ENCODE measurements at places on chromosomes 4 and X.

DNA sequence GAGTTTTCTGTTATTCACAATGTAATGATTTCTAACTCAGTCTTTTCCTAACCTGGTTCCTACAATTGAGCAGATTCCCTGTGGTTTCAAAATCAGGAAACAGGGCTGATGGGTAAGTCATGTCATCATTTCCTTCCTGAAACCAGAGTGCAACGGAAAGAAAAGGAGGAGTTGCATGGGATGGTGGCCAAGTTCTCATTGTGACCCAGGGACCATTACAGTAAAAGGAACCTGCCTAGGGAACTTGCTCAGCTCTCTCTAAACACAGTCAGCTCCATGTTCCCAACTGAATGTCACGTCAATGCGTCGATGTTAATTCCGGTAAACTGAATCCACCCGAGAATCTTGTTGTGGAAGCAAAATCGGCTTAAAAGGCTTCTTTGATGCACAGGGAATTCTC, 51.2 kb downstream of the LGI2 start:
- DNase-seq = peak; percentile 8

DNA sequence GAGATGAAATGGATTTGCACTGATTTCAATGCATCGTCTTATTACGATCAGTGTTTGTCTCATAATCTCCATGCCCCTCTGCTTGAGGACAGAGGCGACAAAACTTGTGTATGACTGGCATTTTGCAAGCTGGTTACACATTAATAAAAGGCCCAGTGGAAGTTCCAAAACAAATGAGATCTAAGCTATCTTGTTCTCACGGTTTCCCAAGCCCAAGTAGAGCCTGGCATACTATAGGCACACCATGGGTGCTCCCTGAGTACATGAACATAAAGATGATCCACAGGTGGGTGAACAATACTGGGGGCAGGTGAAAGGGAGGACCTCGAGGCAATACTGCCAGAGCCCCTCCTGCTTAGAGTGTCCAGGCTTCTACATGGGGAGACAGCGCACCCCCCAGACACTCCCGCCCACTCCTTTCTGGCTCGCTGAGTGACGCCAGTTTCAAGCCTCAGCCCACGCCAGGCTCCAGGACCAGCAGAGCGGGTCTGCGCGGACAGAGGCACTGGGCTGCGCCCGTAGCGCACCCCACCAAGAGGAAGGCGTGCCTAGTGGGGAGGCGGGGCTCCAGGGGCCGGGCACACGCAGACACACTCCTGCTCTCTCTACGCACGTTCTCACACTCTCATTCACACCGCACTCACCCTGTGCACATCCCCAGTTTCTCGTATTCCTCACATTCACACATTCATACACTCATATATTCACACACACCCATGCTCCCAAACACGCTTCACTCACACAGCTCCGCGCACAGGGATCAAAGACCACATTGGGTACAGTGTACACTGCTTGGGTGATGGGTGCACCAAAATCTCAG, 8.9 kb upstream of the GSX2 start:
- DNase-seq = no peak

DNA sequence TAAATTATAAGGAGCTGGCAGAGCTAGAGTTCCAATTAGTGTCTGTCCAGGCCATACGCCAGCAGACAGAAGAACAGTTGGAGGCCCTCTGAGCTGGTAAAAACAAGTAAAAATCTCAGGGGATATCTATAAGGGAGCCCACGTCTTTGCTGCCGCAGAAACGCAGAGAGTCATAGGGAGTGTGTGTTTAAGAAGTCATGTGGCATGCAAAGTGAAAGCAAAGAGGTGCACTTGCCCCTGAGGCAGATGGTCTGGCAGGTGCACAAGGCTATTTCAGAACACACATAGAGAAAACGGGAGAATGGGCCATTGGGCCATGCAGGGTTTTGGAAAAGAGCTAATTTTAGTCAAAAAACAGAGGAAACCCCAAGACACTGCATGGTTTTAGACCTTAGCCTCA, 92.7 kb downstream of the NAP1L3 start:
- peak; percentile 2 for DNase-seq

GRCh38 chr4:119139822-119140252, 4.2 kb downstream of the MYOZ2 start:
- DNase-seq = no peak

- no peak for DNase-seq
Observed at GRCh38 chr4:34158878-34159277, 2085.4 kb downstream of the ARAP2 start.

GRCh38 chrX:38205039-38205438, 15.6 kb downstream of the SRPX start:
- no peak for DNase-seq

DNA sequence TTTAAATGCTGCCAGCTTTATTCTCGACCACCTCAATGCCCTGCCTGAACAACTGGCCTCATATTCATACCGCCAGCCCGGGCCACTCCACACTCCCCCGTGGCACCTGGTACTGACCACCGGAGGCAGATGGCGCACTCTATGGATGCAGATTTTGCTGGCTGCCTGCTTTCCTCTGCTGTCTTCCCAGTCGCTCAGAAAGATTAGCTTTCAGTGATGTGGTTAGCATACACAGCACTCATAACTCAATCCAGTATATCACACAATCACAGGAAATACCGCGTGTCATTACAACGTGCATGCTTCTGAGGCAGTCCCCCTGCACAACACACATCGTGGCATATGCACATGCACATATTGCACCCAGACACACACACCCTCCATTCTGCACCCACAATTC, 147.2 kb upstream of the BCOR start:
- no peak for DNase-seq

GRCh38 chrX:13283950-13284546, 35.8 kb downstream of the ATXN3L start:
- no peak for DNase-seq

DNA sequence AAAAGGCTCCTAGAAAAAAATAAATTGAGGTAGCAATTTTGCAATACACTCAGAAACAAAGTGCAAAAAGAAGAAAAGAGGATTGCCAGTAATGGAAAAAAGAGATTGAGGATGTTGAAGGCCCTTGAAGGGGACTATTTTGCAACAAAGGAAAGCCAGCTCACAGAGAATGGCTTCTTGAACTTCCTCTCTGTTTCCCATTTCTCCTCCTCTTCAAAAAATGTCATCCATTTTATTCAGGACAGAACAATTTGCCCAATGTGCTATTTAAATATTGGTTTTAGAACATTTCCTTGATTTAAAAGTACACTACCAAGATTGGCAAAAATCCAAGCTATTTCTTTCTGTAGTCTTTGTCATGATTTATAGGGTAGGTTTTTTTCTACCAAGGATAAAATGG, 60.2 kb downstream of the GASK1B start:
- DNase-seq = no peak

DNA sequence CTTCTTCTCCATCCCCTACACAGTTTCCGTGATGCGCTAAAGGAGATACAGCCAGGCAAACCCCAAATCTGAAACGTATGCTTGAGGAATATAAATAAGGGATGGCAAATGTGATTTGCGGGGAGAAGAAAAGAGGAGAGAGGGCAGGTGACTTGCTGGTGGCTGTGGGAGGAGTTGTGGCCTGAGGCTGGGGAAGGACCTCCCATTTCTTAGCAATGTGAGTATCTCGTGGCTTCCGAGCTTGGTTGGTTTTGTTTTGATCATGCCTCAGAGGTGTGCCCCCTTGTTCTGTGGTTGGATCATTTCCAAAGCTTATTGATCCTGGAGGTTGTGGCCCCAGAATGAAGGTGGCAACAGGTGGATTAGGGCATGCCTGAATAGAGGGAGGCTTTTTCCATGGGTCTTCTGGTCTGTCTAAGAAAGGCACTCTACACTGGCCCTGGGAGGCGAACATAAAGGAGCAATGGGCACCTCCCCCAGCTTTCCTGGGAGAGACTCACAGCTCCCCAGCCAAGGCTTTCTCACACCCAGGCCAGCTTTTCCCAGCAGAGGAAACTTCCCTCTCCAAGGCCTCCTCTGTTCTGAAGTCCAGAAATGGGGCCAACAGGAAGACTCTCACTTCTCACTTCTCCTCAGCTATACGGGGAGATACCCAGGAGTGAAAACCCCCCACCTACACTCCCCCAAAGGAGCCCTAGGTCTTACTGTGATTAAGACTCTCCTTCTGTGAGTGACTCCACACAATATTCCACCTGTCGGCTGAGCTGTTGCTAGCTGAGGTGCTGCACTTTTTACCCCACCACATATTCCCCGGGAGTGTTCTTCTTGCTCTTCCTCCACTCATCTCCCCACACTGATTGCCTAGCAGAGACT, 40.0 kb downstream of the C4orf51 start:
- peak; percentile 28 for DNase-seq

GRCh38 chr4:83219344-83220331, 65.0 kb downstream of the COQ2 start:
- DNase-seq = no peak

DNA sequence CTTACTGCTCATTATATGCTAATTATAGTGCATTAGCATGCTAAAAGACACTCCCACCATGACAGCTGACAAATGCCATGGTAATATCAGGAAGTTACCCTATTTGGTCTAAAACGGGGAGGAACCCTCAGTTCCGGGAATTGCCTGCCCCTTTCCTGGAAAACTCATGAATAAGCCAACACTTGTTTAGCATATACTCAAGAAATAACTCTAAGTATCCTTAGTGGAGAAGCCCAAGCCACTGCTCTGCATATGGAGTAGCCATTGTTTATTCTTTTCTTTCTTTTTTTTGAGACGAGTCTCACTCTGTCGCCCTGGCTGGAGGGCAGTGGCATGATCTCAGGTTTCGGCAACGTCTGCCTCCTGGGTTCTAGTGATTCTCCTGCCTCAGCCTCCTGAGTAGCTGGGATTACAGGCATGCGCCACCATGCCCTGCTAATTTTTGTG, 15.5 kb downstream of the NUDT6 start:
- DNase-seq = no peak
